ENCODE measurements at places on chromosomes 13 and 19. TPM values are rescaled to one million over a fixed set of nuclear protein-coding genes. Genes with fewer than 3 reads are reported as not detected.
A peak's percentile ranks its signal among the peaks of the same experiment; 100 is the strongest.

GRCh38 chr19:5313307-5313706 is 27.3 kb downstream of the PTPRS start:
- no peak overlapping the region for H3K27ac ChIP-seq
- H3K36me3 ChIP-seq: no peaks in the 10 kb centered on the region
- H3K27me3 ChIP-seq: no peaks in the 10 kb centered on the region
- no peak for DNase-seq
- H3K4me1 ChIP-seq: no peaks in the 10 kb centered on the region

GRCh38 chr19:3154957-3155736 is 19.3 kb downstream of the GNA15 start:
- H3K4me1 ChIP-seq: no peaks in the 10 kb centered on the region
- no peak overlapping the region for H3K4me3 ChIP-seq
- H3K27me3 ChIP-seq: no peaks in the 10 kb centered on the region
- no peak for DNase-seq
- H3K36me3 ChIP-seq: no peaks in the 10 kb centered on the region

- no peak overlapping the region for H3K4me3 ChIP-seq
- H3K36me3 ChIP-seq: no peaks in the 10 kb centered on the region
- peaks cover 16% of the 10 kb centered on the region for H3K4me1 ChIP-seq
- peak overlapping the region; percentile 65 for H3K27ac ChIP-seq
- peak; percentile 70 for DNase-seq
- peaks cover 5% of the 10 kb centered on the region for H3K27me3 ChIP-seq
Measured at GRCh38 chr13:98746968-98747367, 5.5 kb downstream of the SLC15A1 start.

DNA sequence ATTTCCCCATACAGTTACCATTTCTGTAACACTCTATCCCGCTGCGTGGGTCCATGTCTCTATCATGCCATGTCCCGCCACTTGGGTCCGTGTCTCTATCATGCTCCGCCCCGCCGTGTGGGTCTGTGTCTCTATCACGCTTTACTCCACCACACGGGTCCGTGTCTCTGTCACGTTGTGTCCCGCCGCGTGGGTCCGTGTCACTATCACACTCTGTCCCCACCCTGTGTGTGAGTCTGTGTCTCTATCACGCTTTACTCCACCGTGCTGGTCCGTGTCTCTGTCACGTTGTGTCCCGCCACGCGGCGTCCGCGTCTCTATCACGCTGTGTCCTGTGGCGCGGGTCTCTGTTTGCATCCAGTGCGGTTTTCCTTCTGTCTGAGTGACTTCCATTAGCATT is 11.6 kb downstream of the ADPRHL1 start:
- no peaks in the 10 kb centered on the region for H3K36me3 ChIP-seq
- no peak overlapping the region for H3K27ac ChIP-seq
- DNase-seq: no peak

- H3K27ac ChIP-seq: no peak overlapping the region
- no peaks in the 10 kb centered on the region for H3K36me3 ChIP-seq
- H3K4me3 ChIP-seq: no peak overlapping the region
- peaks cover 11% of the 10 kb centered on the region for H3K27me3 ChIP-seq
- H3K4me1 ChIP-seq: no peaks in the 10 kb centered on the region
Measured at GRCh38 chr13:111639196-111639705, 318.8 kb downstream of the TEX29 start.

DNA sequence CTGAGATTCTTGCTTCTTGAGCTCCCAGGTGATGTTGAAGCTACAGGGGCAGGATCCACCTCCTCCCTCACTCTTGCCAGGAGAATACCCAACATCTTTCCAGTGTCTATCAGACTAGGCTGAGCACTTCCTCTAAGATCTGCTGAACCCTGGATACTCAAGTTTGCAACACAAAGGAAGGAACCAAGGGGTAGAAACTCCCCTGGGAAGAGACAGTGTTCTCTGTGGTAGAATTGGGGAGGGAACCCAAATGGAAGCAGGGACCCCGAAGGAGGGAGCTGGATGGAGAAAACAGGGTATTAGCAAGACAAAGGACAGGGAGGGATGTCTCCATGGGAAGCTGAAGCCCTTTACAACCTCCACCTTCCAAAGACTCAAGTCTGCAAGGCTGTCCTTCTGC is 117.6 kb downstream of the DNAJC15 start:
- no peaks in the 10 kb centered on the region for H3K36me3 ChIP-seq
- no peaks in the 10 kb centered on the region for H3K27me3 ChIP-seq
- H3K4me3 ChIP-seq: no peak overlapping the region
- H3K27ac ChIP-seq: no peak overlapping the region

DNA sequence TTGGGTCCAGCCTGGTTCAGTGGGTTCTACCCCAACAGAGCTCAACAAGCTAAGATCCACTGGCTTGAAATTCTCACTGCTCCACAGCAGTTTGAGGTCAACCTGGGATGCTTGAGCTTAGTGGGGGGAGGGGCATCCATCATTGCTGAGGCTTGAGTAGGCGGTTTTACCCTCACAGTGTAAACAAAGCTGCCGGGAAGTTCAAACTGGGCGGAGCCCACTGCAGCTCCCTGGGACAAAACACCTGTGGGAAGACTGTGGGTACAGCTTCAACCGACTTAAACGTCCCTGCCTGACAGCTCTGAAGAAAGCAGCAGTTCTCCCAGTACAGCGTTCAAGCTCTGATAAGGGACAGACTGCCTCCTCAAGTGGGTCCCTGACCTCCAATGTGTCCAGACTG is 1161.9 kb downstream of the UQCRFS1 start:
- H3K27me3 ChIP-seq: no peaks in the 10 kb centered on the region
- peak; percentile 45 for DNase-seq
- H3K4me1 ChIP-seq: no peaks in the 10 kb centered on the region
- no peak overlapping the region for H3K27ac ChIP-seq

DNA sequence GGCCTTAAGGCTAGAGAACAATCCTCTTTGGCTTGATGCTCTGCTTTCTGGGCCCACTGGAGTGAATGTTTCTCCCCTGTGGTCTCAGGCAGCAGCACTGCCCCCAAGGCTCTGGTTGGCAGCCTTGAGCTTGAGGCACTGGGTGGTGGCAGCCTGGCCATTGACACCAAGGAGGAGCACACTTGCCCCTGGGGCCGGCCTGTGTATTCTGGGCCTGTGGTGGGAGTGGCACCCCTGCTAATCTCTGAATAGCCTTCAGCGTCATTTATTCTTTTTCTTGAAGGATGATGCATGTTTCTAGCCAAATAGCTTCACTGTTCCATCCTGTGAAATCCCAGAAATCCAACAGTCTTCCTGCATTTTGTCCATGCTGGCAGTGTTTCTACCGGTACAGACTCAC is 191.4 kb downstream of the OLFM4 start:
- no peaks in the 10 kb centered on the region for H3K4me1 ChIP-seq
- H3K27ac ChIP-seq: no peak overlapping the region
- no peak overlapping the region for H3K4me3 ChIP-seq
- no peaks in the 10 kb centered on the region for H3K36me3 ChIP-seq

The PTGER1 gene
- polyA plus RNA-seq: 3.5 TPM

The GPR18 gene
- not detected for polyA plus RNA-seq

The PIAS4 gene
- 8.3 TPM for polyA plus RNA-seq

The ZNF880 gene
- polyA plus RNA-seq: 28.7 TPM

The ZNF160 gene
- polyA plus RNA-seq: 28.0 TPM
